Spinal cord (tissue), 10 donors: ENCODE measurements at places on chromosomes 12 and 14. TPM values are rescaled to one million over a fixed set of nuclear protein-coding genes. Genes with fewer than 3 reads are reported as not detected.

Gene CD163
- total RNA-seq, result 10.2 TPM

Gene SDSL
- 5.1 TPM for total RNA-seq

Gene INTS13
- 35.0 TPM for total RNA-seq

Gene ENDOU
- 0.40 TPM for total RNA-seq

Gene TAS2R14
- 13.3 TPM for total RNA-seq

Gene USP44
- 1.3 TPM for total RNA-seq

GRCh38 chr14:59474172-59474571, 9.0 kb upstream of the GPR135 start:
- no peak overlapping the region for H3K4me3 ChIP-seq
- H3K4me1 ChIP-seq, result no peaks in the 10 kb centered on the region
- H3K27ac ChIP-seq, result no peak overlapping the region
- peaks cover 6% of the 10 kb centered on the region for H3K36me3 ChIP-seq
- DNase-seq, result no peak
- no peaks in the 10 kb centered on the region for H3K27me3 ChIP-seq

DNA sequence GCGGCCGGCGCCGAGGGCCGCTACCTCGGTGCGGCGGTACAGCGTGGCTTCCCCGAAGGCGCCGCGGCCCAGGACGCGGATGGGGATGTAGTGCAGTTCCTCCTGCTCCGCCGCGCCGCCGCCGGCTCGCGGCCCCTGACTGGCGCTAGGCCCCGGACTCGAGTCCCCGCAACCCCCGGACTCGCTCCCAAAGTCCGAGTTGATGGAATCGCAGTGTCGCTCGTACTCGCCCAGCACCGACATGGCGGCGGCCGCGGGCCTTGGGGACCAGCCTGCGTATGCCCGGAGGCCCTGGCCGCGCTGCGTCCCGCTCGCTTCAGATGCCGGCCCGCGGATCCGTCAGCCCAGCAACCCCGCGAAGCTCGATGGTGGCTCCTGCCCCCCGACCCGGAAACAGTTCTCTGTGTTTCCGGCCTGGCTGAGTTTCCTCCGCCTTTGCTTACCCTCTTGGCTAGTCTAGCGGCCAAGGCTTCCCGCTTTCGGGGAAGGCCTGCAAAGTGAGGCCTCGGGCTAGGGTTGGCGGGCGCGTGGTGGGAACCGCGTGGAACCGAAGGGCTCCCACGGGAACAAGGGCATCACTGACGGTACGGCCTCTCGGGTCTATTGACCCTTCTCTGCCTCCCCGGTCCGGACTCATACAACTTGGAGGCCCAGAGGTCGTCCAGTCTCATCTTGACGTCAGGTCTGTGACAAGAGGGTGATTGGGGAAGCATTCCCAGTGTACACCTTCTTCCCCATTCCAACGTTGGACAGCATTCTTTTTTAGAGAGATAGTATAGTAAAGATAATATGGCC, at the start of gene NEK9:
Gene NEK9, minus strand, starts transcription at position 370 of the 795 bp plus-strand sequence. Its CDS starts 127 bp downstream, at position 243.
- peak within 1 kb of the TSS; percentile 93 for H3K27ac ChIP-seq
- H3K4me3 ChIP-seq, result peak within 1 kb of the TSS; percentile 86
- peak; percentile 77 for DNase-seq
- peaks cover 13% of the 10 kb centered on the region for H3K4me1 ChIP-seq
- H3K27me3 ChIP-seq, result no peaks in the 10 kb centered on the region
- H3K36me3 ChIP-seq, result peaks cover 11% of the 10 kb centered on the region

DNA sequence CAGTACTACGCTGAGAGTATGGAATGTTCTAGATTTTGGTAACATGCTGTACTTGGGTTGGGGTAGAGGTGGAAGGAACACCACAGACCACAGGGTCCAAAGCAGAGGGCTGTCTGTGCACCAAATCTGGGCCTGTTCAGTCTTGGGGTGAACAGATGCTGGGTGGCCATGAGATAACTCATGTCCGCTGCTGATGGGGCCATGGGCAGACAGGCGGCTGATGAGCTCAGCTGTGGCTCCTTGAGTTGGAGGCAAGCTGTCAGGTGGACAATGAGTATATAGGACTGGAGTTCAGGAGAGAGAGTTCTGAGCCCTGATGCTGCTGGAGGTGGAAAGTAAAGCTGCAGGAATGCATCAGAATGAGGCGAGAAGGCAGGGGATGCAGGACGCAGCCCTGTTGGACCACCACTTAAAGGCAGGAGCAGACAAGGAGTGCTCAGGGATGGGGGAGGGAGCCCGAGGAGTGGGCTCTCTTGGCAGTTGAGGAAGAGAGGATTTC, 6.2 kb downstream of the SMIM41 start:
- peaks cover 6% of the 10 kb centered on the region for H3K36me3 ChIP-seq
- no peak overlapping the region for H3K27ac ChIP-seq
- peaks cover 3% of the 10 kb centered on the region for H3K27me3 ChIP-seq
- H3K4me1 ChIP-seq, result peaks cover 27% of the 10 kb centered on the region
- no peak overlapping the region for H3K4me3 ChIP-seq

GRCh38 chr14:94562022-94562421, 780 bp downstream of the SERPINA4 start:
- no peaks in the 10 kb centered on the region for H3K36me3 ChIP-seq
- H3K27me3 ChIP-seq, result no peaks in the 10 kb centered on the region
- no peak overlapping the region for H3K4me3 ChIP-seq
- no peak overlapping the region for H3K27ac ChIP-seq
- no peak for DNase-seq

- no peaks in the 10 kb centered on the region for H3K36me3 ChIP-seq
- H3K27ac ChIP-seq, result peak overlapping the region; percentile 89
- no peak overlapping the region for H3K4me3 ChIP-seq
- H3K27me3 ChIP-seq, result peaks cover 13% of the 10 kb centered on the region
Observed at GRCh38 chr14:49999826-50000379, 107.0 kb downstream of the ARF6 start.

- peaks cover 30% of the 10 kb centered on the region for H3K27me3 ChIP-seq
- H3K27ac ChIP-seq, result peak overlapping the region; percentile 88
- no peaks in the 10 kb centered on the region for H3K36me3 ChIP-seq
- peaks cover 35% of the 10 kb centered on the region for H3K4me1 ChIP-seq
Observed at GRCh38 chr12:55931780-55932550, 1.0 kb downstream of the DGKA start.

DNA sequence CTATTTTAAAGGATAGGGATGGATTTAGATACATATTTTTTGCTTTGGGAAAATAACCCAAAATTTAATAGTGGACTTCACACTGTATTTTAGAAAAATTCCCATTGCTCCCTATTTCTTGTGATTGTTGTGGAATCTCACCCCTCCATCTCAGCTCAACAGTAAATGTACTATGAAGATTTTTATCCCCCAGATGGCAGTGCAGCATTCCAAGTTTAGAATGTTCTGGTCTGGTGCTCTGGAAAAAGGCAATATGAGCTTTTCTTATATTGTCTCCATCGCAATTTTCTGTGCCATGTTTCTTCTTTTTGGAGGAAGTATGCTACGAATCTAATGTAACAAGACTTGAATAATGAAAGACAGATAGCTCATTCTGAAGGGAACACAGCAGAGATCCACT, 471.7 kb upstream of the SYT1 start:
- no peak overlapping the region for H3K27ac ChIP-seq
- H3K4me3 ChIP-seq, result no peak overlapping the region
- no peaks in the 10 kb centered on the region for H3K4me1 ChIP-seq
- no peaks in the 10 kb centered on the region for H3K36me3 ChIP-seq
- no peaks in the 10 kb centered on the region for H3K27me3 ChIP-seq

- H3K36me3 ChIP-seq, result peaks cover 12% of the 10 kb centered on the region
- DNase-seq, result no peak
- H3K27ac ChIP-seq, result peak overlapping the region; percentile 96
- H3K4me1 ChIP-seq, result peaks cover 71% of the 10 kb centered on the region
Observed at GRCh38 chr12:6337958-6338433, 3.9 kb downstream of the TNFRSF1A start.

DNA sequence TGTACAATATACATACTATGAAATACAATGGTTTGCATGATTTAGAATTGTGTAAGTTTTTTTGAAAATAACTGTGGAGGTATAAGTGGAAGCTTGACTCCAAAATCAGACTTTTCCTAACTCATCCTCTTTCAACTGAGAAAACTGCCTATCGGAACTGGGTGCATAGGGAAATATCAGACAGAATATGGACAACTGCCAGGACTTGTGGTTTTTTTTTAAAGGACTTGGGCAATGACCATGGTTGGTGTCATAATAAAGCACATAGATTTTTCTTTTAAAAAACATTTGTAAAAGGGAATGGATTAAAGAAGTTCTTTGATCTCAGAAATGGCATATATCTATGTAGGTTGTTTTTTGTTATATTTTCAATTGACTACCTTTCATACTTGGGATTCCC, 53.3 kb upstream of the LRRK2 start:
- no peaks in the 10 kb centered on the region for H3K36me3 ChIP-seq
- H3K27me3 ChIP-seq, result no peaks in the 10 kb centered on the region
- DNase-seq, result no peak
- no peak overlapping the region for H3K27ac ChIP-seq
- H3K4me1 ChIP-seq, result no peaks in the 10 kb centered on the region
- H3K4me3 ChIP-seq, result no peak overlapping the region

- no peaks in the 10 kb centered on the region for H3K36me3 ChIP-seq
- no peaks in the 10 kb centered on the region for H3K4me1 ChIP-seq
- DNase-seq, result no peak
- no peak overlapping the region for H3K27ac ChIP-seq
Observed at GRCh38 chr14:30958555-30959407, 66.7 kb upstream of the AP4S1 start.
